ENCODE measurements at places on chromosomes 4 and X.

DNA sequence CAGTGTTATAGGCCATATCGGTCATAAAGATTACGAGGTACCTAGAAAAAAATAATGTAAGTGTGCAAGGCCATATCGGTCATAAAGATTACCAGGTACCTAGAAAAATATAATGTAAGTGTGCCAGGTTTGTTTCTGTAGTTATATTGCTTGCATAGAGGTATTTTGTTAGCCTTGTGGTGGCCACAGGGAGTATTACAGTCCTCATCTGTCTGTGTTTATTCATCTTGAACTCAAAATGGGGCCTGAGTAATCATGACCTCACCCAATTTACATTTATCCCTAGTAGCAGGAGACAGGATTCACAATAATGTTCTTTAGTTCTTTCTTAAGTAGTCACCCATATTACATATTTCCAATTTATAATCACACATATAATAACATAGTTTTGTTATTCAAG is 459.7 kb downstream of the MID1IP1 start:
- no peak for DNase-seq

DNA sequence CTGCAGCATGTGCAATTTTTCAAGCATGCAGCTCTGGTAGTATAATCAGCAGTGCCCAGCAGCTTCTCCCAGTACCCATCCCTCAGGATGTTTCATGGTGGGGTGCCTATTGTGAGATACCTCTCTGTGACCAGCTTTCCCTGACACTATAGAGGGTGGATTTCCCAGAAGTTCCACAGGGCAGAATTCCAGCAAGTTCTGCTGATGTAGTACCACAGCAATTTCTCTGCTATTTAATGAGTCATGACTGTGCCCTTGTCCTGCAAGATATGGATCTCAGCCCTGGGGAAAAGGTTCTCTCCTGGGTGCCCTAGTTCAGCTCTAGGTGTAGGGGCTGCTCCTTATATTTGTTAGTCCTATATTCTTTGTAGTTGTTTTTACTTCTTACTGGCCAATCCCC is 174.8 kb downstream of the ENOX2 start:
- no peak for DNase-seq

GRCh38 chr4:185472103-185472542 is 590 bp upstream of the CCDC110 start:
- DNase-seq: no peak

DNA sequence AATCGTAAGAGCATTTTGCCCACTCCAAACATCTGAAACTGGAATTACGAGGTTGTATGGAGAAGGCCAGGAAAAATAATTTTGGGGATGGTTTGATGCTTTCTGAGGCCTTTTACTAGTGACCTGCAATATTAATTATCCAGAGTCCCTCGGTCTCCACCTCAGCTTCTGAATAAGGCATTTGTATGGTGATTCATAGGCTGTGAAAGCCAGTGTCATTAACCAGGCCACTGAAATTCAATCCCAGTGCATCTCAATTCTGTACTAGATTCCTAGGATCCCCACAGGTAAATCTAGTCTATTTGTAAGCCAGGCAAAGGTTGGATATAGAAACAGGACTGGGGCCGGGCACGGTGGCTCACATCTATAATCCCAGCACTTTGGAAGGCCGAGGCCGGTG is 135.4 kb upstream of the RBPJ start:
- DNase-seq: no peak

DNA sequence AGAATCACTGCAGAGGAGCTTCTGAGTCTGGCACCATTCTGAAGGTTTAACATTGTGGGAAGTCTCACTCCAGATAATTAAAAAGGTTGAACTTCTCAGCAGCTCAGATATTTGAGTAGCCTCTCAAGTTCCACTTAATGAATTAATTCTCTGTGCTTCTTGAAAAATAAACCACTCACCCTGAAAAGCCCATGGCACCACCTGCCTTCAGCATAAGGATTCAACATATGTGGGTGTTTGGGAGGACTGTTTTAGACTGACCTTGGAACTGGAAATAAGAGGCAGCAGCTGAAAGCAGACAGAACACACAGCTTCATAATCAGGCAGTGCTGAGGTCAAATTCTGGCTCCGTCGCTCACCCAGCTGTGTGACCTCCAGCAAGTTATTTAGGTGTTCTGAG is 100.6 kb downstream of the KCNIP4 start:
- DNase-seq: no peak

GRCh38 chrX:48667509-48667908 is 16.1 kb upstream of the WAS start:
- DNase-seq: peak; percentile 31

- no peak for DNase-seq
These were observed 553.5 kb downstream of the SPOCK3 start for GRCh38 chr4:166680796-166681195.

DNA sequence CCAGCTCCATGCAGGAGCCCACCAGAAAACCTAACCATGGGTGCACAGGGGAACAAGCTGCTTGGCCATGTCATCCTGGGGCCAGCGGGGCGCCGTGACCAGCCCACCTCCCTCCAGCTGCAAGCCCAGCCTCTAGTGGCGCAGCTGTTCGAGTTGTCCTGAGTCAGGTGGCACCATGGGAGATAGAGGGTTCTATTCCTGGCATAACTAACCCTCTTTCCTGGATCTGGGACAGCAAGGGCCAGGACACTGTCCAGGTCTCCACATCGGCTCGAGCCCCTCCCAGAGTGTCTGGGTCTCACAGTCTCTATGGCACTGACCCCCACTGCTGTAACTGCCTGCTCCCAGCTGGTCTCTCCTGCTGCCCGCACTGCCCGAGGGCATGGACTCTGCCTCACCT is 16.7 kb downstream of the ABLIM2 start:
- DNase-seq: no peak

GRCh38 chrX:16700734-16701133 is 11.7 kb downstream of the CTPS2 start:
- no peak for DNase-seq

- DNase-seq: no peak
These were observed 7.0 kb downstream of the APLN start for GRCh38 chrX:129647418-129648410.

DNA sequence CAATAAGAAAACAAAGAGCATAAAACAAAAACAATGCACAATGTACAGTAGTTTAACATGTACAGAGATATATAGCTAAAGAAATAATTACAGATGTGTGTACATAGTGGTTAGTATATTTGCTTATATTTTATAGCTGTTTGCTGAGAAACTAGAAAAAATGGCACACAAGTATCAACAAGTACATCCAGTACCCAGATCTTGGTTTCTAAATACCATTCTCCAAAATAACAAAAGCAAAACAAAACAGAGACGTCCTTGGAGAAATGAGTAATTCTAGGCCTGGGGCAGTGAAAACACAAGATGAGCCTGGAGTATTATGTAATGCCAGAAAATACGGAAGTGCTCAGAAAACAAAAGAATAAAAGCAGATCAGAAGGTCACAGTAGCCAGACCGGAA is 189.6 kb downstream of the TMEM47 start:
- DNase-seq: no peak

GRCh38 chr4:163701916-163702315 is 207.4 kb downstream of the TMA16 start:
- DNase-seq: no peak

- DNase-seq: peak; percentile 6
These were observed 98.5 kb upstream of the FAM9C start for GRCh38 chrX:13142891-13143290.

- DNase-seq: no peak
These were observed 9.6 kb downstream of the CTBP1 start for GRCh38 chr4:1239141-1239949.

- DNase-seq: no peak
These were observed 186.5 kb upstream of the RPL34 start for GRCh38 chr4:108433832-108434231.

DNA sequence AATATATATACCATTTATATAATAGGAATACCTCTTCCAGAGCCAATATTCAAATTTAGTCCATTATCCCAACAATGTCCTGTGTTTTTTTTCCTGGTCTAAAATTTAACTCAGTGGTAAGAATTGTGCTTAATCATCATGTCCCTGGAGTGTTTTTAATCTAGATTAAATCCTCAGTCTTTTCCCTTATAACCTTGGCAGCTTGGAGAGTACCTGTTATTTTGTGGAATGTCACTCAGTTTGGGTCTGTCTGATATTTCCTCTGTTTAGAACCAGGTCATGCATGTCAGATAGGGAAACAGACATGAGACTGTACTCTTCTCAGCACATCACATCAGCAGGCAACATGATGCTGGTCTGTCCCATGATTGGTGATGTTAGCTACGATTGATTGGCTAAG is 96.6 kb downstream of the HPGD start:
- no peak for DNase-seq

DNA sequence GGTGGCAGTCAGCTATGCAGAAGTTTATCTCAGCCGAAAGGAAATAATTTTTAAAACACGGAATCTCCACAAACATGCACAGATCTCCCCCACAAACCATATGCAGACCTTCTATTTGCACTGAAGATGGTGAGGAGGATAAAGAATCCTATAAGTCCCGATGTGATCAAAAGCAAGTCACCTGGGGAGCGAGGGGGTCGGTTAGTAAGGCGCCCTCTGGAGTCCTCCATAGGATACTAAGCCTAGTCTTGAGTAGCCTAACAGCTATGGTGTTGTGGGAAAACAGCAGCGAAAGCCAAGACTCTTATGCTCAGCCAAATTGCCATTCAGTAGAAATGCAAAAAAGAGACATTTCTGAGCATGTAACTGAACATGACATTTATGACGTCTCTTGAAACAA is 210.9 kb downstream of the FRMPD4 start:
- no peak for DNase-seq

- DNase-seq: no peak
These were observed 14.4 kb upstream of the SOD3 start for GRCh38 chr4:24780936-24781495.

GRCh38 chrX:67697452-67697851 is 153.6 kb downstream of the AR start:
- DNase-seq: no peak

DNA sequence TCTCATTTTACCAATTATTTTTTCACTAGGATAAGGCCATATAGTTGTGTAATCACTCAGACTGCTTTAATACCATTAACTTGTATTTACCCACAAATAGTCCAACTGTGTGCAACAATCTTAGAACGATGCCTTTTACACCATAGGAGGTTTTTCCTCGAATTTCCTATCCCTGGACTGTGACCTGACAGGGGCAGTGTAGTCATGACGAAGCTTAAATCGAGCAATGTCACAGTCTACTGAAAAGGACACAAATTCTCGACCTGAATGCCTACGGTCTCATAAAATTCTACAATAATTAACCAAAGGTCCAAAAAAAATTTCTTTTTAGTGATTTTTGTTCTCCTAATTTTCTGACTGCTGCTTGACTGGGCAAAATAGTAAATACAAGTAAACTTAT is 208.9 kb downstream of the ADAMTS3 start:
- DNase-seq: no peak

DNA sequence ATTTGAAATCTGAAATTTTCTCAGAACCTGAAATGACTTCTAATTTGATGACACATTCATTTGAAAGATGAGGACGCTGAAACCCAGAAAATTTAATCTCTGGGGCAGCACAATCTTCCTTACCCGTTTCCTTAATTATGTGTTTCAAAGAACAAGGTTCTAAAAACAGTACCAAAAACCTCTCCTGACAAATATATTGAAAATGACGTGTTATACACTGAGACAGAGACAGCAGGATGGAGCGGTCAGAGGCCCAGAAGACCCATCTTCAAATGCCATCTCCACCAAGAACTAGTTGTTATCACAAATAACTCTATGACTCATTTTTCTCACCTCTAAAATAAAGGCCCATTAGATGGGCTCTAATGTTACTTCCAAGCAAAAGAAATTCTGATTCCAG is 177.3 kb downstream of the NSUN7 start:
- DNase-seq: no peak

GRCh38 chr4:113316879-113317278 is 267.4 kb downstream of the ANK2 start:
- no peak for DNase-seq
